ENCODE measurements at places on chromosomes 6 and 20. TPM values are rescaled to one million over a fixed set of nuclear protein-coding genes. Genes with fewer than 3 reads are reported as not detected.

- DNase-seq, result no peak
These were observed 62.8 kb upstream of the FOXO3 start for GRCh38 chr6:108497883-108498282.

DNA sequence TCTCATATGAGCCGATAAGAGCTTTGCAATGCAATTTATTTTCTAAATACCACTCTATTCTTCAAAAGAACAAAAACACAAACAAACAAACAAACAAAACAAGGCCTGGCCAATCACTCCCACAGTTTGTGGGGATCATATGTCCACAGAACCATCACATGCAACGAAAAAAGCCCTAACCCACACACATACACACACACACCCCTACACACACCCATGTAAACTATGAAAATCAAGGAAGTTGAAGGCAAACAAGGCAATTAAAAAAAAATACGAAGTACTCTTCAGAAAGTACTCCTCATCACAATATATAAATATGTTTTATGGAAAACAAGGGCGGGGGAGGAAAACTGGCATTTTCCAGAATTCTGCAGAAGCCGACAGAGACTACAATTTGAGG, 66.2 kb upstream of the PTGIS start:
- DNase-seq, result no peak

- DNase-seq, result no peak
These were observed 191.9 kb downstream of the CENPW start for GRCh38 chr6:126531840-126532239.

DNA sequence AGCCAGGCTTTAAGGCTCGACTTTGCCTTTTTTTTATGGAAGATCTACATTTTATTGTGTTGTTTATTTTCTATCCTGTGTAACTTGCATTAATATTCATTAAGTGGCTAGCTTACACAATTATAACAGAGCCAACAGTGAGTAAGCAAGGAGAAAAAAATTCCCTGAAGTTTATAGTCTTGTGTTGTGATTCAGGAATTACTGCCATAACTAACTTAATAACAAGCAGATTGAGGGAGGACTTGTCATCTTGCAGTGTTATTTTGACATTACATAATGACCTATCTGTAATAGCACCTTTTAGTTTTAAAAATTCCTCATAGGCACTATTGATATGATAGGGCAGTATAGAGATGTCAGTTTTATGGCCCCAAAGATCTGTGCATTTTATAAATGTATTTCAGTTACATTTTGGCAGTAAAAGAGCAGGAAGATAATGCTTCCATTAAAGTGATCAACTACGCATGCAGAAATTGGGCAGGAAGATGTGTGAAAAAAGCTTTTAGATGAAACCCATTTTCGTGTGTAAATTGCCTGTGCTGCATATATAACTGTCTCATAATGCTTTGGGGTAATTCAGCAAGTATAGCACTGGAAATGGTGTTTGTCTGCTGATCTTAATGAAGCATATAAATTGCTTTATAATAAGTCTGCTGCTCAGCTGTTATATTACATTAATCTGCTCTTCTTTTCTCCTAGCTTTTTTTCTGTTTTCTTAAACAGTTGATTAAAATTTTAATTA, 123.0 kb downstream of the SMAP1 start:
- no peak for DNase-seq

FAM209B gene
- not detected for total RNA-seq

DNA sequence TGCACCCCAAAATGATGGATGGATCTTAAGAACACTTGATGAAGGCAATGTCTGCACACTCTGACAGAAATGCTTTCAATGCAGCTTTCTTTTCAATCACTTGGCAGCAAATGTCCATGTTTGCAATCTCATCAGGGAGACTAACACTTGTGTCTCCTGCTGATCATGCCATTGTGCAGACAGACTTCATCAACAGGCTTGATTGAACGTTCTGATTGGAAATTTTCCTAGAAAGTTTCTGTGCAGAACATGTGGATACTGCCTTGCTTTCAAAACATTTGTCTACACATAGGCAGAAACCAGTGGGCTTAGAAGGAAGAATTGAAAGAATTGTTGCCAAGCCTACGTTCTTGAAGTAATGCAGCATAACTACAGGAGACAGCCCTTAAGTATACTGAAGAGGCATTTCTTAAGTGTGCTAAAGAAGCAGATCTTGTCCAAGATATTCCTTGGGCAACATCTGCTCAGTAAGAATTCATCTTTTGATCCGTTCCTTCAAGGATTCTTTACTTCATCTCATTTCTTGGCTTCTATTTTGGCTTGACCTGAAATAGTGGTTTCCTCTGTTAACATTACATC, 120.4 kb upstream of the PLCB4 start:
- no peak for DNase-seq

- peak; percentile 63 for DNase-seq
These were observed 37.0 kb downstream of the FOXO3 start for GRCh38 chr6:108597572-108598304.

DNA sequence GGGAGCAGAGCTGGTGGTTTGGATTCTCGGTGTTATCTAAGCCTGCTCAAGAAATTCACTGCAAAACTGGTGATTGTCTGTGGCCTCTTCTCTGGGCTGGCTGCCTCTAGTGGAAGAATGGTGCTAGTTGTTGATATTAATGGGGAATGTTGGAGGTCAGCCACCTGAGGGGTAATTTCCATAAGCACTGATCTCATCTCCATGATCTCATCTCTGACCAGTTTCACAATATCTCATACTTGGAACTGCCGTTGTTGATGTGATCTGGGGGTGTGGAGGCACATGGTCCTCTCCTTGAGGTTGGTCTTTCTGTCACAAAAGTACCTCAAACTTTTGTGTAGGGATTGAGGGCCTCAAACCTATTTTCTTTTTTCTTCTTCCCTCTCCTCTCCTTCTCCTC, 102.6 kb downstream of the CD109 start:
- peak; percentile 44 for DNase-seq

GRCh38 chr6:168737481-168737880, 296.5 kb downstream of the SMOC2 start:
- DNase-seq, result no peak

All from dermis microvascular lymphatic vessel endothelial cell (primary cell).